ENCODE measurements at places on chromosomes 12 and 14.

- DNase-seq = no peak
These were observed 581.6 kb downstream of the GALC start for GRCh38 chr14:87411370-87411769.

DNA sequence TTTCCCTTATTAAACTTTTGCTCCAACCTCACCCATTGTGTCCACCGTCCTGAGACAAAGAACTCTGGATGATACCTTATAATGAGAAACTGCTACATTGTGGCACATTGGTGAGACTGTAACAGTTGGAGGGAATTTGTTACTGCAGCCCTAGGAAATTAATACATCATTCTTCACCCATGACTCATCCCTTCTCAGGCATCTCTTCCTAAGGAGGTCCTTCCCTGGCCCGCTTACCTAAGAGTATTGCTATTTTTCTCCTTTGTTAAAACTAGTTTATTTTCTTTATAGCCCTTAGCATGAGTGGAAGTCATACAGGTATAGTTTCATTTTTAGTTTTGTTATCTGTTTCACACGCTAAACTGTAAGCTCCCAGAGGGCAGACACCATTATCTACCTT lies 87.1 kb downstream of the TMEM260 start:
- DNase-seq = no peak

- no peak for DNase-seq
These were observed 506.1 kb downstream of the RMST start for GRCh38 chr12:97968641-97969197.

- DNase-seq = peak; percentile 79
These were observed 2.0 kb downstream of the TPI1 start for GRCh38 chr12:6869049-6870021.

DNA sequence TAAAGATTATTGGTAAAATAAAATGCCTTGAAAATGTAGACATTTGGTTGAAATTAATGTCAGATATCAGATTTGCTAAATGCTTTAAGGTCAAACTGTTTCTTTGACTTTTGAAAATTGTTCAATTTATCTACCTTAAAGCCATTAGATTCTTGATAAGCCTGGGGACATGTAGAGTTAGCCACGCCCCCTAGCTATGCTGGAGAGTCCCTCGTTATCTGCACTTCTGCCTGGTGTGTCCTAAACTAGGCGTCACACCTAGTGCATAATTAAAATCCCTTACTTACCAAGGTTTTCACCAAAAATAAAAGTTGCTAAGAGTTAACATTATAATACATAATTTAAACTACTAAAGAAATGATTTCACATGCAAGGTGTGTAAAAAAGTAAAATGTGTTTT lies 79.5 kb downstream of the EGLN3 start:
- DNase-seq = no peak

DNA sequence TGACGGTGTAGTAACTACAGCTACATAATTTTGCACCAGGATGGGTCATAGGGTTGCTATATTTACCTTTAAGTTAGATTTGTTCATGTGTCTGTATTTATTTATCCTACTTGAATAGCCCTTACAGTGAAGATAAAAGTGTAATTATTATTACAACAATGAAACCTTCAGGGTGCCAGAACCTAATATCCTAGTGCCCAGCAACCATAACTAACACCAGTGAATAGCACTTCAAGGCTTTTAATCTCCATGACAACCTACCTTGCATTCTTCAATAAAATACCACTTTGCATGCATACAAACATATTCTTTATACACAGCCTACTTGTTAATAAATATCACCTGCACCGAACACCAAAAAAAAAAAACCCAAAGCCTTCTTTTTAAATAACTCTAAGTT lies 58.7 kb upstream of the G2E3 start:
- no peak for DNase-seq

DNA sequence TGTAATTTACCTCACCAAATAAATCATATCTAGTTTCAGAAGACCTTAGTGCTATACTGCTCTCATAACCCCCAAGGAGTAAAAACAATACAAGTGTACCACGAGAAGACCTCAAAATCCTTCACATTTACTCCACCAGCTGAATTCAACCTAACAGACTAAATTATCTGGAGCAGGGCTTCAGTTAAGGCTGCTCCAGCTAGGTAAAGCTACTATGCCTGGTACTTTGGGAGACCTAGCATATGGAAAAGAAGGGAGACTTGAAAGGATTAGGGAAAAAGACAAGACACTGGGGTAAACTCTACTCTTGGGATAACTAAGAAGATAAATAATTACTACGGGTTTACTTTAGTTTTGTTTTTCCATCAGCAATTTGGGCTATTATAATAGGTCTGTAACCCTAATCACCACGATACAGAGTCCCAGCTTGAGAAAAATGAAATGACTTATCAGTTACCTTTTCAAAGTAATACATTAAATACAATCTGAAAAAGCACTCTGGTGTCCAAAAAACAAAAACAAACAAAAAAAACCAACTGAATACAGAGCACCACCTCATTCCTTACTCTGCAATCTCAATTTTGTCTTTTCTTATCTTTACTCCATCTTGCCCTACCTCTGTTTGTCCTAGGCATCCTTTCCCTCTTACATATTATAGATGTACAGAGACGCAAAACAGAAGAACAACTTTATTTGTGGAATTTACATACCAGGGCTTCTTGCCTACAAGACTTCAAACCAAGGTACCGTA lies 2.1 kb downstream of the EML5 start:
- DNase-seq = no peak

DNA sequence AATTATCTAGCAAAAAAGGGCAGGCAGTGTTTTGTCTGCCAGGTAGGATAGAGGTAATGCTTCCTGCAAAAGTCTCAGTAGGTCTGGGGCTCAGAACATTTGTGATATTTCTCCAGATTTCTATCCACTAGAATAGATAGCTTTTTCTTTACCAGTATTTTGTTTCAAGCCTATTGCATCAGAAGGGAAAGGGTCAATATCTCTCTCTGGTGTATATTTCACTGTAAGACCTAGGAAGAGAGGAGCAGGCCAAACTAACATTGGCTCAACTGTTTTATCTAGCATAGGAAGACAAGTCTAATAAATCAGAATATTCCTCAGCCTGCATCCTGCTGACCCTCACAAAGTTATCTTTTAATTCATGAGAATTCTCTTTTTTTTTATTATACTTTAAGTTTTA lies 106.7 kb upstream of the DAAM1 start:
- DNase-seq = no peak

DNA sequence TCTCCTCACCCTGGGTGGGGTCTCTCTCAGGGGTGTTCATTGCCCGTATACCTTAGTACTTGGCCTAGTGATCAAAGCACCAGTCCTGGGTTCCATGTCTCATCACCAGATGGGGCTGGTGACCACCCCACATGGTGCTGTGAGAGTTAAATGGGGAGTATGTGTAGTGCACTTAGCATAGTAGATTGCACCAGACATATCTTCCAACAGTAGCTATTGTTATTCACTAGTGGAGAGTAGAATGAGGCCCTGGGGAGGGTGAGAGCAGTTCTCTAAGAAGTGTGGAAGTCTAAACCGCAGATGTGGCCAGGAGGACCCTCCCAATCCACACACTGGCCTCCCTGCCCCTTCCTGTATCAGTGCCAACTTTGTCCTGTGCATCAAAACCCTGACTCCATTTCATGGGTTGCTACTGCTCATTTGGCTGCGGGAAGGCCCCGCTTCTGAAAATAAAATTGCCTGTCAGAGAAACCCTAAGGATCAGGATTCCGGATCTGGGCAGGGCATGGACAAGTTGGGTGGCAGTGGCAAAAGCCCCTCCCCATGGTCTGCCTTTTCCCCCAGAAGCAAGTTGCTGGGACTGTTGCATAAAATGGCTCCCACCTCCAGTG lies 4.4 kb downstream of the CD9 start:
- DNase-seq = no peak

- no peak for DNase-seq
These were observed 15.8 kb downstream of the CD9 start for GRCh38 chr12:6215932-6216494.

GRCh38 chr14:44531658-44532057 lies 24.6 kb upstream of the FSCB start:
- DNase-seq = no peak

DNA sequence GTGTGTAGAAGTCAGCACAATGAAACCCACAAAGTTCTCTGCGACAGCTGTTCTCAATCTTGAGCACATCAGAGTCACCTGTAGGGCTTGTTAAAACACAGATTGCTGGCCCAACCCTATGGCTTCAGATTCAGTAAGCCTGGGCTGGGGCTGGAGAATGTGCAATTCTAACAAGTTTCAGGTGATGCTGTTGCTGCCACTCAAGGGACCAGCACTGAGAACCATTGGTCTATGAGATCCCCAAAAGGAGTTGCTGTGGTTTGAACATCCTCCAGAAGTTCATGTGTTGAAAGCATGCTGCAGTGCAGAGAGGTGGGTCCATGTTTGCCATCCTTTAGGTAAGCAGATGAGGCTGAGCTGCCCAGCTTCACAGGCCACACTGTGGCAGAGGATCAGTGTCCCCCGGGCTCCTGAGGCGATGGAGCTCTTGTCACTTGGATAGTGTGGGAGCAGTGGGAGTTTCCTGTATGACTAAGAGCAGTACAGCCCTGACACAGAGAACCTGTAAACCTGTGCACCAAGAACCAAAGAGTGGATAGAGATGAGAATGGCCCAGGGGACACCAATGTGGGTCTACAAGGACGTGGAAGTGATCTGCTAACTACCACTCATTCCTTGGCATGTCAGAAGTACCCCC lies 8.0 kb upstream of the RTRAF start:
- no peak for DNase-seq

DNA sequence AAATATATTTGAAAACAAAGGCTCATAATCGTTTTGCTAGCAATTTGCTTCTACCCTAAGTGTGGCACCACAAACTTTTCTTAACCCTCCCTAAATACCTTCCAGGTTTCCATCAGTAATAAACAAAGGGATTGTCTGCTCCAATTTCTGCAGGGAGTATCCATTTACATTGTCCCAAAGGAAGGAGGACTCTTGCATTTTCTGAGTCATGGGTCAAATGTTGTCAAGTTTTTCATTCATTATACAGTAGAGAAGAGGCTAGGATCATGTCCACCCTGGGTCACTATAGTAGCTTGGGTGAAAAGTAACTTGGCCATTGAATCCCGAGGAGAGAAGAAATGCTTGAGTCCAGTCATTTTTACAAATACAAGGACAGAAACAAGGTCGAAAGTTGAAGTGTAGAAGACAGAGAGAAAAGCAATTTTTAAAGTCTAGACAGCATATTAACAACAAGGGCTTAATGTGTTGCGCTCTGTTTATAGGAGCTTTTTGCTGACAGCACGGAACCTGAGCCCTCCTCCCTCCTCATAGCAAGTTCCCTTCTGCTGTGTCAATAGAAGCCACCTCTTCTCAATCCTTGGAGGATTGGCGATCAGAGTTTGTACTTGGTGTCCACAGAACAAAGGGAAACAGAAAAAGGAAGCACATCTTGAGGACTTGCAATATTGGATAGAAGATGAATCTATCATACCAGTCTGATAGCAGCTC lies 53.1 kb downstream of the TMEM30B start:
- DNase-seq = no peak

- no peak for DNase-seq
These were observed 90.1 kb upstream of the HMGA2 start for GRCh38 chr12:65734226-65734625.

- DNase-seq = no peak
These were observed 79.8 kb upstream of the CFL2 start for GRCh38 chr14:34794217-34794616.

DNA sequence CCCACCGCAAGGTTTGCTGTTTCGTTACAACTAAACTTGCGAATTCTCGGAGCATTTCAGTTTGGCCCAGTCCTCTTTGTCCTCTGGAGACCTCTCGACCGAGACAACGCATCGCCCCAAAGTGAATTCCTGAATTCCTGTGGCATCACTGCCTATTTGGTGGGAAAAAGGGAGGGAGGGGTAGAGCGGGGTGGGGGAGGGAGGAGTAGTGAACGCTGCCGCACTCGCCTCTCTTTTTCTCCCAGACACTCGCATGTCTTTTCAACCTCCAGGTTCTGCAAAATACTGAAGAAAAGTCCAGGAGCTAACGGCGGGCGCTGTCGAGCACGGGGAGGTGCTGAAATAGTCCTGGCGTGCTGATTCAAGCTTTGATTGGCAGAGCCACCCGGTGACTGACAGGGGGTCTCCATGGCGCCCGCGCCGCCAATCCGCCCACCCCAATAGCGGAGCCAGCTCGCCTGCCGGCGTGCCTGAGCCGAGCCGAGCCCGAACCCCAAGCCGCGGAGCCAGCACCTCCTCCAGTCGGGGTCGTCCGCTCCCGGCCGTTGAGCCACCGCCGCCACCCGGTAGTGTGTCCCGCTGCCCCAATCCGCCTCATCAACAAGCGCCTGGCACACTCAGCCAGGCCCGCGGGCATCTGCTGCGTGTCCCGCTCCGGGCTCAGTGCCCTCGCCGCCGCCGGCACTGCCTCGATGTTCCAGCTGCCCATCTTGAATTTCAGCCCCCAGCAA lies at the start of gene SIX6:
Gene SIX6, plus strand, starts transcription at position 440 of the 731 bp plus-strand sequence. Its CDS starts 253 bp downstream, at position 693.
- DNase-seq = no peak

DNA sequence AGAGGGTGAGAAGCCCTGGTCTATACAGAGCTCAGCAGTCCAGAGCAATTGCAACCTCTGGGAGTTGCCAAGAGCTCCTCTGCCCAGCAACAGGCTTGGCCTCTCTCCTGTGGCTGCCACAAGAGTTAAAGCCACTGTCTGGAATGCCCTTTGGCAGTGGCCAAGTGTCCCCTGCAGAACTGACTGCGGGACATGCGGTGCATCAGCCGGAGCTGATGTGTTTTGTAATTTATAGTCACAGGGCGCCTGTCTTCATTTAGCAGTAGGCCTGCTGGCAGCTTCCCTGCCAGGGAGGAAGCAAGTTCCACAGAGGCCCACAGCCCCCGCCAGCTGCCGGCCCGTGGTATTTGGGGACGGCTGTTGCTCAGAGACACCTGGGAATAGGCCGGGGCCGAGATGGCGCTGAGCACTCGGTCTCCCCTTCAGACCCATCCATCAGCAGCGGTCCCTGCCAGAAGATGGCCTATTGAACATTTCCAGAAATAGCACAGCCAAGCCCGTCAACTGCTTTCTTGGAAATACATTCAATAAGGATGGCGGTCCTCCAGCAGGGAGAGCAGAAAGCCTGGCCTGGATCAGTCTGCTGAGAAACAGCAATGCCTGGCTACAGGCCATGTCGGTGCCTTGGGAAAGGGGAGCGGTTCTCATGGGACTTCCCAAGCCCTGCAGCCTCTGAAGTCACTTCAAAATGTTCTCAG lies 217.4 kb downstream of the CRADD start:
- no peak for DNase-seq

- peak; percentile 50 for DNase-seq
These were observed 6.5 kb downstream of the NFE2 start for GRCh38 chr12:54294152-54294952.

DNA sequence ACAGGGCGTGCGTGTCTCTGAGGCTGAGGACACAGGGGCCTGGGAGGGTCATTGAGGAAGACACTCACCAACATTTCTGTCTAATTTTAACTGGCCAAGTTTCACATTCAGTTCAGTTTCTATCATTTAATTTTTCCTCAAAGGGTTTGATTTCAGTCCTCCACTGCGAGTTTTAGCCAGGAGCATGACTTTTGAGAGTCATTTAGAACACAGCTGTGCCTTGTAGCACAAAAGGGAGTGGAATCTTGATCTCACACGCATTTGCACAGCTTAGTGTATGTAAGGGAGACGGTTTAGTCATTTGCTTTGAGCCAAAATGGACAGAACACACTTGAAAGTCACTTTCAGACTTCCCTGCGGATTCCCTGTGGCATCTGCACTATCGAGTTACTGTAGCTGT lies 1090.8 kb downstream of the BCL11B start:
- DNase-seq = no peak

GRCh38 chr14:71651228-71651627 lies 281.0 kb upstream of the RGS6 start:
- DNase-seq = no peak

GRCh38 chr12:108370415-108370814 lies 31.3 kb upstream of the CMKLR1 start:
- DNase-seq = no peak

All from CD4-positive, alpha-beta T cell treated with Interferon gamma for 1 hour (primary cell).